Activated CD4-positive, alpha-beta T cell treated with anti-CD3 and anti-CD28 coated beads, Interleukin-2, amount 10 ng/mL, durations not matched to agents 24 days and 14 days (primary cell): ENCODE measurements at places on chromosomes 1 and 21. TPM values are rescaled to one million over a fixed set of nuclear protein-coding genes. Genes with fewer than 3 reads are reported as not detected.

Gene TMPRSS15
- total RNA-seq: not detected in 2 replicates

Gene GPR52
- 2.5 and 3.0 TPM in 2 replicates for total RNA-seq

Gene GLUL
- 78.1 and 80.2 TPM in 2 replicates for total RNA-seq

DNA sequence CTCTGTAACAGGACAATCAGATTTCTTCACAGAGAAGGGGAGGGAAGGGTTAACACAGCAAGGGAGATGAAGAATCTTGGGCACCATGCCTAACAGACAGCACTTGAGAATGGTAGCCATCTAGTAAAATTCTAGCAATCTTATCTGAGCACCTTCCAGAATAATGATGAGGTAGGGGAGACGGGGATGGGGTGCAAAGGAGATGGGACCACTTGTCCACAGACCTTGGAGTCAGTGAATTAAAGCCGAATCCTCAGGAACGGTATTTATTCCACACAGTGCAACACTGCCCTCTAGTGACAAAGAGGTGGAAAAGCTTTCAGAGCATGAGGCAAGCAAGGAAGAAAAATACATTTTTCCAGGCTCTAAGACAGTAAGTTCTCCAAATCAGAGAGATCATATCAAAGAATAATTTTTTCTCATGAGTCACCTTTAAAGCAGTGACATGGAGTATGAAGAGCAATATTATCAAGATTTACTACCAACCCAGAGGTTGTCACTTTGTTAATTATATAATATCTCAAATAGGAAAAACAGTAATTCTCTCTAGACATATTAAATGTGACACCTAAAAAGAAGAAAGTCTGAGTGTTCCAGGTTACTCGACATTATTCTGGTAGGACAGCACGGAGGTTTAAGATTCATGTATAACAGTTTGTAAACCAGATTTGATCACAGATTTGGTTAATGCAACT is 43.3 kb upstream of the LPAR3 start:
- H3K27me3 ChIP-seq: no peaks in the 10 kb centered on the region
- peaks cover 29% of the 10 kb centered on the region for H3K36me3 ChIP-seq
- peaks cover 4% of the 10 kb centered on the region for H3K4me1 ChIP-seq

- no peak overlapping the region for H3K27ac ChIP-seq
- no peak overlapping the region for H3K4me3 ChIP-seq
- no peaks in the 10 kb centered on the region for H3K4me1 ChIP-seq
- no peaks in the 10 kb centered on the region for H3K27me3 ChIP-seq
- no peaks in the 10 kb centered on the region for H3K36me3 ChIP-seq
Observed at GRCh38 chr1:101905283-101905835, 91.4 kb downstream of the OLFM3 start.
